ENCODE measurements at places on chromosomes 3 and 15. TPM values are rescaled to one million over a fixed set of nuclear protein-coding genes. Genes with fewer than 3 reads are reported as not detected.

ARGFX gene
- total RNA-seq = not detected

TP63 gene
- total RNA-seq = not detected

SKOR1 gene
- total RNA-seq = 0.11 TPM

XCR1 gene
- total RNA-seq = not detected

COMMD2 gene
- 30.7 TPM for total RNA-seq

FMN1 gene
- total RNA-seq = 0.11 TPM

CACNA2D2 gene
- under 0.01 TPM for total RNA-seq

SHF gene
- 6.0 TPM for total RNA-seq

PSTPIP1 gene
- not detected for total RNA-seq

EPHA3 gene
- total RNA-seq = under 0.01 TPM

GHSR gene
- total RNA-seq = not detected

REC114 gene
- not detected for total RNA-seq

HDC gene
- not detected for total RNA-seq

GOLGA8A gene
- 7.3 TPM for total RNA-seq

FOXB1 gene
- total RNA-seq = not detected
